ENCODE measurements at places on chromosomes 6 and 20.
A peak's percentile ranks its signal among the peaks of the same experiment; 100 is the strongest.

DNA sequence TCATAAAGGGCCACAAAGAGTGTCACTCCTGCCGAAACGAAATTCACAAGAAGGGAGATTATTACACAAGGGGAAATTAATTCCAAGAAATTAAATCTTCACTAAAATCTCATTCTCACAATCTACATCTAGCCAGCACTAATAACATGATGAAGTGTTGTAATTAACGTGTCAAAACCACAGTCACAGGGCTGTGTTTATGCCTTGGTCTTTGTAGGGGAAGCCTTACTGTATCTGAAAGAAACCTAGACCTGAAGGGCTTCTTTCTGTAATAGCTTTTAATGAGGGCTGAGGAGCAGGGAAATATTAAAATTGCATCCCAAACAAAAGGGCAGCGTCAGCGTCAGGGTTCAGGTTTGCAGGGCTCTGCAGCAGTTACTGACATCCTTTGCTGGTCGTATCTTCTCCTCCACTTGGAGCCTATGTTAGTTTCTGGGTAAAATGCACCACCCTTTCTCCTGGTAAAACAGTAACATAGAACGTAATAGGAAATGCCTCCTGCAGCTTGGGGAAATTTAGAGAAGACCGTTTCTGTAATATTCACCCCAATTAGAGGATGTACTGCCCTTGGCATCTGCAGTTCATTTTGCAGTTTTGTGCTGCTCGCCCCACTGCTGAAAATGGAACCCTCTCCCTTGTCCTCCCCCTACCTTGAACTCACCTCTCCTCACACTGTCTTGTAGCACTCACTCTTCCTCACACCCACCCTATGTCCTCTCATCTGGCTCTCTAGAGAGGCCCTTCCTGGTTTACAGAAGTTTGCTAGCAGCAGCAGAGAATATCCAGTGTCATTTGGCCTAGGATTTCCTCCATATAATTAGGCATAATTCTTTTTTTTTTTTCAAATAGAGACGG, 109.0 kb upstream of the TRAF3IP2 start:
- DNase-seq, result no peak

- DNase-seq, result no peak
Measured at GRCh38 chr6:170405311-170405975, 98.9 kb downstream of the FAM120B start.

DNA sequence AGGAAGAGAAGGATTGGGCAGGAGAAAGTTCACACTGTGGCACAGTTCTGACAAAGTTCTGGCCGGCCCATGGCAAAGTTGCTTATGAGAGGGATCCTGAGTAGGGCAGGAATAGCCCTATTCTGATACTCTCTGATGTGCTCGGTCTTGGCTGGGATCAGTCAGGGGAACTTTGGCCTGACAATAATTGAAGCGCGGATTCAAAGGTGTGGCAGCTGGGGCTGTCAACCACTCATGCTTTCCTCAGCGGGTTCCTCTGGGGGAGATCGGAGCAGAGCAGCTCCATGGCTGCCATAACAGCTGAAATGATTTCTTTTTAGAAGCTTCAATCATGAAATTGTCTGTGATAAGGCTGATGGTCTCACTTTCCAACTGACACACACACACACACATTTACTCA, 714.1 kb downstream of the DHX35 start:
- DNase-seq, result no peak

- no peak for DNase-seq
Measured at GRCh38 chr20:5400164-5400762, 83.5 kb upstream of the PROKR2 start.

DNA sequence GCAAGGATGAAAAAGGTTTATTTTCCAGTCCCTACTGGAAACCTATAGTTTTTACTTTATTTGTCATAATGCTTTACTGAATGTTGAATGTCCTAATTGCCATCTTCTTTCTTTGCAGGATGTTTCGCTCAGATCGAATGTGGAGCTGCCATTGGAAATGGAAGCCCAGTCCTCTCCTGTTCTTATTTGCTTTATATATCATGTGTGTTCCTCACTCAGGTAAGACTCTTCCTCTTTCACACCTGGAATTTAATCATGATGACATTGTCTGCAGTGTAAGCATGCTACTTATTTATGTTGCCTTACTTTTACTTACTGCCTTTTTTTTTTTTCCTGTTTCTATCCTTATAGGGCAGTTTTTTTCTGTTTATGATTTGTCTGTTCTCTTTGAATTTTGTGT, 7.6 kb downstream of the ADGRG6 start:
- DNase-seq, result no peak

GRCh38 chr6:87791029-87791428, 89.0 kb upstream of the AKIRIN2 start:
- DNase-seq, result no peak

DNA sequence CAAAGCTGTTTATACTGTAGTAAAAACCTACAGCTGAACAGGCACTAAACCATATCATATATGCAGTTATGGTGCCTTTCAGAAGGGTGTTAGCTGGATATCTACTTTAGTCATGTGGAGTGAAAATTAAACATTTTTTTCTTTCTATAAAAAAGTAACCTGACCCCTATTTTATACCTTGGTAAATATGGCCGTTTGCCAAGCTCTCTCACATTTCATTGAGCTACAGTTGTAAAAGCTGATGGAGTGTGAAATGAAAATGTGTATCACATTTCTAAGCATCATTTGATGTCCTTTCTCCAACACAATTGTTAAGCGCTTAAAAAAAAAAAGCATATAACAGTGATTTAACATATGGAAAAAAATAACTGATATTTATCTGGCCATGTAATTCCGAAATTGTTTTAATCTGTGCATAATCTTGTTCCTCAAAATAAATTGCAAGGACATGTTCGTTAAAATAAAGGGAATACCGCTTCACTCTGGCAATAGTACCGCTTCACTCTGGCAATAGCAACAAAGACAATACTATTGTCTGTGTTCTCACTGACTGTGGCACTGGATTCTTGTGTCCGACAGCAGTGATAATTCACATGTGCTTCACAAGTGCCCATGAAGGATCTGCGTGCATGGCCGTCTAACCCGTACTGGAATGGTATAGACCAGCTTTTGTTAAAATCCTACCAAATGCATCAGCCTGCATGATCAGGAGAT, 391.8 kb upstream of the SOX4 start:
- peak; percentile 93 for DNase-seq

DNA sequence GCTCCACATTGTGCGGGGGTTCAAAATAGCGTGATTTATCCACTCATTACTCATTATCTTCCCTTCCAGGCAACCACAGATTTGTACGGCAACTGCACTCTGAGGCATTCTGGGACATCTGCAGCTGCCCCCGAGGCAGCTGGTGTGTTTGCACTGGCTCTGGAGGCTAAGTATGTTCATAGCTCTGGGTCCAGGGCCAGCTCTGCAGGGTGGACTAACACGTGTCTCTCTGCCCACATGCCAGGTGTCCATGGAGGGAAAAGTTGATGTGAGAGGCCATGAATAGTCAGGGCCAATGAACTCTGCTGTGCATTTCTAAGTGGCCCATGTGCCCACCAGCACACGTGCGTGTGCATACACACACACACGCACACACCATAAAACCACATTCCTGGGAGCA, 74.9 kb downstream of the BFSP1 start:
- DNase-seq, result no peak

- DNase-seq, result no peak
Measured at GRCh38 chr6:79513111-79513510, 24.1 kb downstream of the LCA5 start.
